ENCODE measurements at places on chromosomes 2 and 18.
A peak's percentile ranks its signal among the peaks of the same experiment; 100 is the strongest.

DNA sequence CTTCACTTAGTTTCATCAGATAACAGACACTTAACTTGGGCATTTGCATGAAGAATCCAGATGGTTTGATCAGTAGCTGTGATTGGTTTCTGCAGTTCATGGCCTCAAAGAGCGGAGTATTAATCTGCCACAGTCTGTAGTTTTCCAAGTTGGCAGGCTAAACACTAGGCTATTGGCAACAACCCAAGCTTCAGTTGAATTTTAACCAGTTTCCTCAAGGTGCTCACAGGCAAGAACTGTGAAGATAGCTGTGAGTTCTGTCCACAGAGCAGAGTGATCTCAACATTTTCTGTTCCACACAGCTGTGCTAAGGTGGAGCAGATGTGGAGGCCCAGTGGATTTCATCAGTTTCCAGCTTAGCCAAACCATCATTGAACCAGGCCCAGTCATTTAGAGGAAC lies 469.5 kb upstream of the LINC00305 start:
- DNase-seq: no peak

DNA sequence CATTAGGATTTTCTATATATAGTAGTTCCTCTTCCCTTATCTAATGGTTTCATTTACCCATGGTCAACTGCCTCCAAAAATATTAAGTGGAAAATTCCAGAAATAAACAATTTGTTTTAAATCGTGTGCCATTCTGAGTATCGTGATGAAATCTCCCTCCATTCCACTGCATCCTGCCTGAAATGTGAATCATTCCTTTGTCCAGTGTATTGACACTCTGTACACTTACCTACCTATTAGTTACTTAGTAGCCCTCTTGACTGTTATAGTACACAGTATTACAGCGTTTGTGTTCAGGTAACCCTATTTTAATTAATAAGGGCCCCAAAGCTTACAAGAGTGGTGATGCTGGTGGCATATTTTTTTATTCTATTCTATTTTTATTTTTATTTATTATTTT lies 26.2 kb downstream of the TAF4B start:
- no peak for DNase-seq

GRCh38 chr2:168614172-168615018 lies 158.3 kb downstream of the CERS6 start:
- DNase-seq: no peak

- peak; percentile 46 for DNase-seq
Measured at GRCh38 chr2:64857581-64858471, 131.4 kb upstream of the SLC1A4 start.

DNA sequence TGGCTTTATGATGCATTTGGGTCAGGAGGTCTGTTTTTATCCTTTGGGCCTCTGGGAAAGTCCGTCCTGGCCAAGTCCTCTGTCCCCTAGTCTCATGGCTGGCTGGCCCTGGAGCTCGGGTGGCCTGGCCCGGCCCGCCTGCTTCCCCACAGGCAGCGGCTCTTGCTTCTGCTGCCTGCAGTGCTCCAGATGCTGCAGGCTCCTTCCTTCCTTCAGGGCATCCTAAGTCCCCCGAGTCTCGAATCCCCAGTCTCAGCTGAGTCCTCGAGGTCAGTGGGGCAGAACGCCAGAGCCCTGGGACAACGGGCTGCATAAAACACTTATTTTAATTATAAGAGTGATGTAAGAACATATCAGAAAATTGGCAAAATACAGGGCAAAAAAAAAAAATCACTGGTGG lies 71.2 kb downstream of the HPCAL1 start:
- no peak for DNase-seq

- no peak for DNase-seq
Measured at GRCh38 chr2:55063713-55064323, 13.6 kb upstream of the RTN4 start.

GRCh38 chr2:42047488-42048298 lies at the start of gene PKDCC:
Gene PKDCC, plus strand, starts transcription at chr2:42048021. Its CDS starts 179 bp downstream, at chr2:42048200.
- peak; percentile 80 for DNase-seq

DNA sequence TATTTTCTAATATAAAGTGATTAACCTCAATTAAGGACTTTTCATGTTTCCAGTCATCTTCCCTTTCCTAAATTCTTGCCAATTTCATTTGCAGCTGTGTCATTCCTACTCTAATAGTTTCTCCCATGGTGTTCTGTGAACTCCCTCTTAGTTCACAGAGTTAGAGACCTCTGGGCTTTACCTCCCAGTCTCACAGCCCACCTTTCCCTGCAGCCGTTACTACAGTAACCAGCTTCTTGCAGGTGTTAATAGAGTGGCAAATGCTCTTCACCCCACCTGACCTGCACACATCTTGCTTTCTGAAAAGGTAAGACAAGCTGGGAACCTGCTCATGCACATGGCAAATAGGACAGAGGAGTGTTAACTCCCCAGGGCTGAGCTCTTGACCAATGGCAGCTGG lies 250.1 kb downstream of the FBXO15 start:
- no peak for DNase-seq

- no peak for DNase-seq
Measured at GRCh38 chr2:29443151-29443550, 327.9 kb downstream of the CLIP4 start.

- DNase-seq: no peak
Measured at GRCh38 chr2:20352230-20352578, 1.6 kb upstream of the PUM2 start.

- no peak for DNase-seq
Measured at GRCh38 chr18:13483316-13484270, 242.8 kb downstream of the FAM210A start.

- DNase-seq: no peak
Measured at GRCh38 chr2:36245651-36246050, 109.9 kb upstream of the CRIM1 start.

GRCh38 chr2:118089139-118089800 lies 999 bp downstream of the INSIG2 start:
- peak; percentile 44 for DNase-seq

DNA sequence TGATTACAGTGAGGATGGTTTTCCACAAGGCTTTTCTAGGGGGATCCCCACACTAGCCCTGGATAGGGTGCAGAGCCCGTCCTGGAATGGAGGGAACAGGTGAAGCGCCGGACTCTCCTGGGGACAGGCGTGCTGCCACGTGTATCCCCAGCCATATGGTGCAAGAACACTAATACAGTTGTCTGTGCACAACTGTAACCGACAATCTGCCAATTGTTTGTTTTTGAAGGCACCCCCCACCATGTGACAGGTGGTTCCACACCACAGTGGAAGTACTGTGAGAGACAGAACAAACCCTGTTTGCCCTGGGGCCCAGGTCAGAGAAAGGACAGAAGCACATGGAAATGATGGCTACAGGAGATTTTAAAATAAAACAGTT lies 52.9 kb downstream of the MYCN start:
- no peak for DNase-seq

DNA sequence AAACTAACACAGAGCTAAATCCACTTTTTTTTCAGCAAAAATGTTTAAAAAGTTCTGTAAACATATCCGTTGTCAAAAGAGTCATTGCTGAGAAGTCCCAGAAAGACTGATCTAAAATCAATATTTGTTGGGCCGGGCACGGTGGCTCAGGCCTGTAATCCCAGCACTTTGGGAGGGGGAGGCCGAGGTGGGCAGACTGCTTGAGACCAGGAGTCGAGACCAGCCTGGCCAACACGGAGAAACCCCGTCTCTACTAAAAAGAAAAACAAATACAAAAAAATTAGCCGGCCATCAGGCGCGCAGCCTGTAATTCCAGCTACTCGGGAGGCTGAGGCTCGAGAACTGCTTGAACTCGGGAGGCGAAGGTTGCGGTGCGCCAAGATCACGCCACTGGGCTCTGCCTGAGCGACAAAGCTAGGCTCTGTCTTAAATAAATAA lies 1.4 kb downstream of the OLA1 start:
- DNase-seq: no peak

DNA sequence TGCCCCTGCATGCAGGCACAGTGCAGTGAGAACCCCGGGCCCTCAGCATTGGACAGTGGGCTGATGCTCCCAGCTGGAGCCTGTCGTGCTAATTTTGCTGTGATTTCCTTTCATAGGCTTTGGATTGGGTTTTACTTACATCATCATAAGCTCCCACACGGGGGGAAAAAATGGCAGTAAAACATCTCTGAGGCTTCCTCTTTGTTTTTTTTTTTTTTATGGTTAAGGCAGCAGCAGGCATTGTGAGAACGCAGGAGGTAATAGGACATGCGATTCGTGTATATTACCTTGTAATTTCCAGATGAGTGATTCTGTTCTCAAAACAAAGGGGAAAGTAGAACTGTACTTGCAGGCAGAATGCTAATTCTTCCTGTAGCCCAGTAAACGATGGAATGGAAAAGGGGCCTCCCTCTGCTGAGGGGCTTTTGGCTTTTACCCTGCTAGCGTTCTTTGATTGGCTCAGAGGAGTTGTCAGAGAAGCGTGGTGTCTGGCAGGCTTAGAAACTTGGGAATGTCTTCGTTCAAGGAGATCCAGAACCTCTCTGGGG lies 89.7 kb downstream of the NPAS2 start:
- no peak for DNase-seq

- DNase-seq: no peak
Measured at GRCh38 chr2:157980020-157980419, 103.9 kb upstream of the ACVR1 start.

GRCh38 chr2:215845839-215846586 lies 167.3 kb downstream of the MREG start:
- DNase-seq: no peak

DNA sequence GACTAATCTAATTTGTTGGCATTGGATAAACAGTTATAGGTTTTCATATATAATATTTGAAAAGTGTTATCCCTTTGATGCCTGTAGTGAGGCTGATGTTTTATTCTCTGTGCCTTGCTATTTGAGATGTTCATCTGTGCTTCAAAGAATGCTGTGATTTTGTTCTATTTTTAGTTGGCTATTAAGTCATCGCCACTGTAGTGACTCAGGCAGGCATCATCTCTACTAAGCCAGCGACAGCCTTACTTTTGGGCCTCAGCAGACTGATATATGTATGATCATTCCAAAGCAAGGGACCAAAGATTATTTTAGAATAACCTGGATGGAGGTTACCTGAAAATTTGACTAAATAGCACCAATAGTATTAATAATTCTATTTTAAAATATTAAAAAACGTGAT lies 1674.5 kb upstream of the NXPH2 start:
- DNase-seq: no peak

GRCh38 chr2:230734247-230735175 lies 21.9 kb downstream of the CAB39 start:
- no peak for DNase-seq

GRCh38 chr18:54679318-54680149 lies 88.5 kb downstream of the DYNAP start:
- DNase-seq: no peak

- no peak for DNase-seq
Measured at GRCh38 chr2:210195101-210195852, 24.1 kb upstream of the KANSL1L start.

GRCh38 chr2:96909611-96910021 lies 39.7 kb upstream of the SEMA4C start:
- DNase-seq: no peak

- no peak for DNase-seq
Measured at GRCh38 chr2:52340171-52340570, 1308.2 kb upstream of the NRXN1 start.

DNA sequence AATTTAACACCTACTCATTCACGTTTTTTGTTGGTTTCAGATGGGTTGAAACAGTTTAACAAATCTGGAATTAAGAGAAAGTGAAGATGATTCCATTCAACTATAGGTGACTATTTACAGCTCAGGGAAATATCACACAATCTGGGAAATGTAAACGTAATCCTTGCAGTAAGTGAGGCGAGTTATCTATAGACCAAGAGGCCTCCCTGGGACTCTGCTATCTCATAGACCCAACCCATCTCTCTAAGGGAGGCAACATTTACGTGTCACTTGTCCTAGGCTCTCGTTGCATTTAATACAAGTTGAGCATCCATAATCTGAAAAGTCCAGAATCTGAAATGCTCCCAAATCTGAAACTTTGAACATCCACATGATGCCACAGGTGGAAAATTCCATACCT lies 2.0 kb upstream of the MOB4 start:
- DNase-seq: no peak

GRCh38 chr2:20067992-20068584 lies 16.7 kb upstream of the LAPTM4A start:
- no peak for DNase-seq

DNA sequence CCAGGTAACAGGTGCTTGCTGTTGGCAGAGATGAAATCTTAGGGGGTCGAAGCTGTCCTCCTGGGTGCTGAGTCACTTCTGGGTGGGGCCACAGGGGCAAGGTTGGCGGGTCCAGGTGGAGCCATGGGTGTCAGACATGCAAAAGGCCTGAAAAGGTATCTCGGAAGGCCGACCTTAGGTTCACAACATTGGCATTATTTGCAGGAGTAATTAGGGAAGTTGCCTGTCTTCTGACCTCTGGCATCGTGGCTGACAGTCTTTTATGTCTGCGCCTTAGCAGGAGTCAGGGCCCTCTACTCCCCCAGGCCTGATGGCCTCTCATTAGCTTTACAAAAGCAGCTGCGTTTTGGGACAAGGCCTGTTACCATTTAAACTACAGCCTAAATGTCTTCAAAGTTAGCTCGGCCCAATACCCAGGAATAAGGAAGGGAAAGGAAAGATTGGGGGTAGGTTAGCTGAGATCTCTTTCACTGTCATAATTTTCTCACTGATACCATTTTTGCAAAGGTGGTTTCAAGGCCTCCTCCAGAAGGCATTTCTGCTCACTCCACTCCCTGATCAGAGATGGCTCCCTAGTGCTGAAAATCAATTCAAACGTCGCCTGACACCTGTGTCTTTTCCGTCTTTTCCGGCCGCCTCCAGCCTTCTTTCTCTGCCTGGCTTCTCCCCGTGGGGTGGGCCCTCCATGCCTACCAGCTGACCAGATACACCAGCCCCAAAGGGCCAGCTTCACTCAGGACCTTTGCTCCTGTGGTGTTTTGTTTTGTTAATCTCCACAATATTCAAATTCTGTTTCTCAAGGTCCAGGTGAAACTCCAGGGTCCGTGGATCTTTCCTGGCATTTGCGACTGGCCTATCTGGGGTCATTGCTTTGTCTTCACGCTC lies 90.8 kb downstream of the RHOB start:
- no peak for DNase-seq

- no peak for DNase-seq
Measured at GRCh38 chr2:6650311-6650710, 215.4 kb downstream of the CMPK2 start.

- DNase-seq: peak; percentile 86
Measured at GRCh38 chr2:100610381-100610831, 47.6 kb downstream of the PDCL3 start.

DNA sequence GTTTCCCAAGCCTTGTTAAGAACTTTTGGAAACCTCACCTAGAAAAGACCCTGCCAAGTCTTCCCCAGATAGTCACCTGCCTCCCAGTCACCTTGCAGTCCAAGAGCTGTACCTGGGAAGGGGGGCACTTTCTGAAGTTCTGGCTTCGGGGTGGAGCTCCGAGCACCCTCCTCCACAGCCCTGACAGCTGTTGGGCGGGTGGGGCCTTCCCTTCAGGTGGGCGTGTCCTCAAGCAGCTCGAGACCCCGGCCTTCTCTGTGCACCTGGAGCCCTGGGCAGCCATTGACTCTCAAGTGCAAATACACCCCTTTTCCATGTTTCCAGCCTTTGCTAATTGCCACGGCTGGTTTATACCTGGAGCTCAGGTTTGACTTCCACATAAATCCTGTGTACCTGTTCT lies 37.0 kb upstream of the IGFBP5 start:
- no peak for DNase-seq

All from testis (tissue), 5 donors.